Thoracic aorta (tissue), 2 donors: ENCODE measurements at places on chromosomes 2 and 18.

- no peak for DNase-seq
Measured at GRCh38 chr18:62365420-62365819, 40.3 kb downstream of the TNFRSF11A start.

DNA sequence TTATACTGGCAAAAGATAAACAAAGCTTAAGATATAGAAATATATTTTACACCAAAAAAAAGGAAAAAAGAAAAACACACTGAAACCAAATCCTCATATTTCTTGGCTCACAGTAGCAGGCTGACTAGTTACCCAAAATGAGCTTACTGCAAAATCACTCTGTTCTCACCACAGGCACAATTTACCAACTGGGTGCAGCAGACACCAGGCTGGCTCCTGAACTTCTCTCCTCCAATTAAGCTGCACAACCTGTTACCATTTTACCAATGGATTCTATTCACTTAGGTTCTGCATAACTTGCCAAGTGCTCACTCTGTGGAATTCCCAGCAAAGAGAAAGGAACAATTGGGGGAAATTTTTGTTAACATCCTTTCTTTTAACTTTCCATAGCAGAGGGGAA, 679.3 kb downstream of the ZEB2 start:
- DNase-seq = no peak

GRCh38 chr2:102317715-102318114, 6.4 kb downstream of the IL1RL1 start:
- DNase-seq = no peak

DNA sequence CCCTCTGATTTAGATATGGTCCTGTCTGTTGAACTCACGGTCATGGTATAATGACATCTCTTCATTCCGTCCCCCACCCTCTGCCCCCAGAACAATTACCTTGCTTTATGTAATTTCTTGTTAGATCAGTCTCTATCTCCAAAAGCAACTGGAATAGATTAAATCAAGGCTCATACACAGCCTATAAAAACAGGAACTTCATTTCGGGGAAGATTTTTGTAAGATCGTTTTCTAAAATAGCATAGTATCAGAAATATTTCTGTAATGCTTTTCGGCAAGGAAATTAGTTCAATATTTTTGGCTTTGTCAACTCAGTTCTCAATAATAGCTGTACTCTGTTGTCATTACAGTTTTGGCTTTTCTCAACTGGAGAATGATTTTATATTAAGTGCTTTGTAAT, 157.2 kb downstream of the FMNL2 start:
- no peak for DNase-seq

DNA sequence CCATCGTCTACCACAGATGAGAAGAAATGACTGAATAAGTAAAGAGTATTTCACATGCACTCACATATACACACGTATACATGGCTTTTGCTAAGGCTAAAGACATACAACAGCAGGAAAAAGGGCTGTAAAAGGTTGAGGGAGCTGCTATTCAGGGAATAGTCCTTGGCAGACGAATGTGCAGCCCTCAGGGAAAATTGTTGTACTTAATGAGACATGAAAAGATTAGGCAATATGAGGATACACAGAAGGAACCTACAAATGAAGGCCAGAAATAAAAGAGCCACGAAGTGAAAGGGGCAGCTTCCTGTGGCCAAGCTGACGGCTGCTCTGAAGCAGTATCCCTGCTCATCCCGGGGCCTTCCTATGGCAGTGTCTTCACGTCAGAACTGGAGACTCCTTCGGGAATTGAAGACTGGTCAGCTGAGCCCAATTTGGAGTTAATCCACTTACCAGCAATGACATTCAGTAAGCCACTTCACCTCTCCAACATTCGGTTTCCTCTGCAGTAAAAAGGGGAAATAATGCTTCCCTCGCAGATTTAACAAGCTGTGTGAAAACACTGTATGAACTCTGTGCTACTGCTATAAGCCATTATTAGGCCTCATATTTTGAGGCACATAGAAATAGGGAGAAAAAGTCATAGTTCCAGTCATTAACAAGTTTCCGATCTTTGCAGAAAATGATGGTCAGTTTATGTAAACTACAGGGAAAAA, 221.8 kb downstream of the STK39 start:
- no peak for DNase-seq

DNA sequence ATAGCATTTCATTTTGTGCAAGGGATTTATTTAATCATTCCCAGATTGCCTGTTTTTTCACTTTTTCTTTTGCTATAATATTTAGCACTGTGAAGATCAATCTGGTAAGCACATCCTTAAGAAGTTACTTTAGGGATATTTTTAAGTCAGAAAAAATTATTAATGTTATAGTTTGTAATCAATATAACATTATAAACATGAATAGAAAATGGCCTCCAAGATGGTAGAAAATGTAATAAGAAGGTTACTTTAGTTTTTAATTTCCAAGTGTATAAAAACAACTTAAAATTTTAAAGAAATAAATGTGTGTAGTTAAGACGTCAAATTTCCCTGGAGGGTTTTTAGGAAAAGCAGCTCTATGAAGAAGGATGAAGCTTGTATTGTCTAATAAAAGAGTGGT, 81.9 kb upstream of the SERPINE2 start:
- DNase-seq = no peak

DNA sequence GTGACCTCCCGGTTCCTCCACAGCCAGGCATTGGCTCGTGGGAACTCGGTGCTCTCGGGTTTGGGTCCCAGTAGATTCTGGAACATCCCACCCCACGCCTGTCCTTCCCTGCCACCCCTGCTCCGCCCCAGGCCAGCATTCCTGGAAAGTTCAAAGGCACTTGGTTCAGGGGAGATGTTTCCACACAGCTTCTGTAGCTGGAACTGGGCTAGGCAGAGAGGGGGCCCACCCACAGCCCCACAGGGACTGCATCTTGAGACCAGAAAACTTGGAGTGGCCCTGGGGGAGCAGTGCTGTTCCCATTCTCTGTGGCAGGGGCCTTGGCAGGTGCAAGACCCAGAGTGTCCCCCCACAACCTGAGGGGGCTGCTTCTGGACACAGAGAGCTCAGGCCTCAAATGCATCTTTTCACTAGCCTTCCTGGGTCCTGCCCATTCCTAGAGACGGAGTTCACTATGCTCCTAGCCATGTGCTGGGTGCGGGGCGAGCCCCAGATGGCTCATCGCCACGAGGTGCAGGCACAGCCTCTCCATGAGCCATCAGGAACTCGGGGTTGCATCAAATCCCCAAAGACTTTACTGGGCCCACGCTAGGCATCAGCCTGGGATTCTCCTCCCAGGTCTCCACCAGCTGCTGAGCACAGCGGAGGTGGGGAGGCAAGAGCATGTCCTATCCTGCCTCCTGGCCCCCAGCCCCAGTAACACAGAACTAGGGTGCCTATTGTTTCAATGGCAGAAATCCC, 68.7 kb downstream of the ZFP36L2 start:
- no peak for DNase-seq

GRCh38 chr18:39454866-39455265, 1889.3 kb upstream of the CELF4 start:
- DNase-seq = no peak

GRCh38 chr2:37454851-37455762, 110.7 kb downstream of the QPCT start:
- DNase-seq = no peak

DNA sequence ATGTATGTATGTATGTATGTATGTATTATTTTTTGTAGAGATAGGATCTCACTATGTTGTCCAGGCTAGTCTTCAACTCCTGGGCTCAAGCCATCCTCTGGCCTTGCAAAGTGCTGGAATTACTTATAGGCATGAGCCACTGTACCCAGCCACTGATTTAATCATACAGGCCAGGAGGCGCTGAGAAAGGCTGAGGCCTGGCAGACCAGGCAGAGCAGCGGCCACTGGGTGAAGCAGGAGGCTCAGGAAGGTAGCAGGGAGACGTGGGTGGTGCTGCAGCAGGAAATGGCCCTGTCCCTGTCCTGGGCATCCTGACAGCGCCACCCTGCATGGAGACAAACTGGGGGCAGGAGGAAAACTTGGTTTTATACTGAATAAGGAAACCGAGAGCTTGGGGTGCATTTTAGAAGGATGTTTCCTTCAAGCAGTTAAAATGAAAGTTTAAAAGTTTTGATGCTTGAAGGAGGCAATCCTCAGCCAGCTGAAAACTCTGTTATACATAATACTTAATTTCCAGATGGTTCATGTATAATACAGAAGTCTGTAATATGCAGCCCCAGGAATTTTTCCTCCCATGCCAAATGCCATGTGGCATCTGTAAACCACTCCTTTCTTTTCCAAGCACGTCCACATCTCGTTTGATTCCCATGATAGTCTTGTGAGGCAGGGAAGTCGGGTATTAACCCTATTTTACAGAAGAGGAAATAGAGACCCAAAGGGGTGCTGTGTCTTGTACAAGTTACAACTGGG, 182.4 kb downstream of the CELF4 start:
- DNase-seq = no peak

- DNase-seq = no peak
Measured at GRCh38 chr18:28176698-28176947, 307 bp downstream of the CDH2 start.

DNA sequence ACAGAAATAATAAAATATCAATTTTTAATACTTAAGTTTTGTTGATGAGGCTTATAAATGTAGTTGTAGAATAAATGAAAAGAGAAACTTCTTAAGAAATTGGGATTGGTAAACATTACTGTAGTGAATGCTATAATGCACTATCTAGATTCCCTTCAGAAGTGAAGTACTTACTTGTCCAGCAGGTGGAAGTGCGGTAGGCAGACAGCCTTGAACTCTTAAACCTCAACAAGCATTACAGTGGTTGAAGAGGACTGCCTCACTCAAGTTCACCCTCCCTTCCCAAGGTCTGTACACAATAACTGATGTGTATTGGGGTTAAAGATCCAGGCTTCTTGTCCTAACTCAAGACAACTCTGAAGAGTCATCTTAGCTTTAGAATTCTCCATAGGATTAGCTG, 931.0 kb upstream of the LRRTM1 start:
- DNase-seq = no peak

DNA sequence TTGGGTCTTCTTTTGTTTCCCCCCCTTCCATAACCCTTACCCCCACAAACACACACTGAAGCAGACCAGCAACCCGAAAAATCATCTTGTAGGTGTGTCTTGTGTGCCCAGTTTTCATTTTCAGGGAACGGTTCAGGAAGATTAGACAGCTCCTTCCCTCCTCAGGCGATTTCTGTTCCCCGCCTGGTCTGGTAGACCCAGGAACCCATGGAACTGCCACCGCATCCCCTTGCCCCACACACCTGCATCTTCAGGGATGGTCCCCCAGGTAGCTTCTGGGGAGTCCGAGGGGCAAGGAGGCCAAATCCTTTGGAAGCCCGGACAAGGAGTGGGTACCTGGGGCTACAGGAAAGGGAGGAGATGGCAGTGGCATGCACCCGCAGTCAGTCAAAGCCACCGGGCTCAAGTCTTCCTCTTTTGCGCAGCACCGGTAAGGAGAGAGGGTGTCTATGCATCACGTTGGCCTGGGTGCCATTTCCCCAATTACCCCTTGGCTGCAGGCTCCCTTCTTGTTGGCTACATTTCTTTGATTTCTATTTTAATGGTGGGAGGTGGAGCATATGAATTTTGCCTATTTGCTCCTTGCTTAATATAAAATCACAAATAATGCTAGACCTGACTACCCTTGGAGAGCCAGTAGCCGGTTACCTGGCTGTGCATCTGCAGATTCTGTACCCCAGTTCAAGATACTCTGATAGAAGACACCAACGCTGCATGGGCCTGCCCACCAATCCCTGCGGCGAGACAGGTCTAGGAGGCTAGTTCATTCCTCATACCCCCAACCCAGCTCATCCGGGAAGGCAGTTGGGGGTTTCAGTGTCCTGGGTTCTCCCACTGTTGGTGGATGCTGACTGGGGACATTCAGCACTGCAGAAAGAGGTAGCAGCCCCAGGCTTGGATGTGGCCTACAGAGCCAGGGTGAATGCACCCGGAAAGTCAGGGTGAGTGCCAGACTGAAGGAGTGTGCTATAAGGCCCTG, 30.0 kb upstream of the ATP6V1B1 start:
- DNase-seq = no peak

GRCh38 chr2:228665232-228665631, 483.7 kb upstream of the SPHKAP start:
- no peak for DNase-seq

- DNase-seq = peak; percentile 21
Measured at GRCh38 chr18:23257686-23258565, 122.6 kb downstream of the CABLES1 start.

DNA sequence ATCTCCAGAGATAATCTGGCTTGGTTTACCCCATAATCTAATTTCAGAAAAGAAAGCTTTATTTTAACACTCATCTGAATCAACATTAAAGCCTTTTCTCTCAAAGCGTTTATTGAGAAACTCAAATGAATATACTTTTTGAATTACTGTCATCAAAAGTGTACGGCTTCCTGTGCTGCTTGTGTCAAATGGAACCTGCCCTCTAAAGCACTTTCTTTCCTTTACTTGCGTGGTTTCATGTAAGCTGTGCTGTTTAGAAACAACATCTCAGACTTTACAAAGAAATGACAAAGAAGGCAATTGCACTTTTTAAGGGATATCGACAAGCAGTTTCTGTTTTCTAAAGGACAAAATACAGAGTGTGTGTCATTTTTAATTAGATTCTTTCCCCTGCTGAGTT, 35.1 kb downstream of the CYBRD1 start:
- DNase-seq = no peak

- DNase-seq = no peak
Measured at GRCh38 chr18:9008200-9008708, 94.2 kb upstream of the NDUFV2 start.

- DNase-seq = no peak
Measured at GRCh38 chr2:5592916-5593315, 99.3 kb upstream of the SOX11 start.

GRCh38 chr2:113061896-113062770, 3.1 kb downstream of the IL36RN start:
- DNase-seq = no peak

- DNase-seq = no peak
Measured at GRCh38 chr2:223075301-223076270, 23.6 kb downstream of the KCNE4 start.

- no peak for DNase-seq
Measured at GRCh38 chr2:80154231-80154915, 150.2 kb downstream of the LRRTM1 start.

GRCh38 chr2:28449488-28450395, 46.1 kb upstream of the PLB1 start:
- no peak for DNase-seq

- no peak for DNase-seq
Measured at GRCh38 chr2:158772306-158773078, 22.6 kb upstream of the DAPL1 start.

GRCh38 chr2:191899410-191899809, 52.5 kb upstream of the CAVIN2 start:
- DNase-seq = no peak

DNA sequence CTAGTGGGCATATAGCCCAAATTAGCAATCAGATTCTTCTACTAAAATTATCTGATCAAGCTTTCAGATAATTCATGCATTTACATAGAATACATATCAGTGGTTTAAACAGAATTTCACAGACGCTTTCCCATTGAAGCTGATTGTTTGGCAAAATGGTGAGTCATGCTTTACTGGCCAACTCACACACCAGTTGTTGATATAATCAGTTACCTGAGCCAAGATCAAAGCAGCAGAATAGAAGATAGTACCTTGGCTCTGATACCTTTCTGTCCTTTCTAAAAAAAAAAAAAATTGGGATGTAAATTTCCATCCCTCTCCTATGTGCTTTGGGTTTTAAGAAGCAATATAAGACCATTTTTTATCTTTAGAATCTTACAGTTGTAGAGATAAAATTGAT, 178.0 kb downstream of the MCFD2 start:
- no peak for DNase-seq

- DNase-seq = no peak
Measured at GRCh38 chr2:174797781-174798276, 33.6 kb upstream of the CHRNA1 start.
